ENCODE measurements at places on chromosomes 2 and 18.
A peak's percentile ranks its signal among the peaks of the same experiment; 100 is the strongest.

GRCh38 chr18:72762515-72763122, 105.2 kb downstream of the NETO1 start:
- DNase-seq = peak; percentile 11

DNA sequence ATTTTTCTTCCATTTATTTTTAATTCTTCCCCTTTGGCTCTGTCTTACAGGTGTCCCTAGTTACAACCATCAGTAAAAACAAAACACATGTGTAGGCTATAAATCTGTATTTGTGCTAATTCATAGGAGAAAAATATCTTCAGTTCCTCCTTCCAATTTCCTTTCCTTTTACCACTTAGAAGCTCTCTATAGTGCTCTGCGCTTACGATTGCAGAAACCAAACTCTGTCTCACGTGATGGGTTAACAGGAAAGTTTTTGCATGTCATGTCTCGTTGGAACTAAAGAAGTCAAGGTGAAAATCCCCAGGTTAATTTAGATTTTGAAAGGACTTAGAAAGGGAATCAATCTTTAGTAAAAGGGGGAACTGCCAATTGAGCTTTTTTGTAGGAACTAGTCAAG, 1390.5 kb upstream of the ZEB2 start:
- DNase-seq = no peak

- peak; percentile 38 for DNase-seq
Observed at GRCh38 chr2:219350710-219351221, 18.2 kb upstream of the RESP18 start.

DNA sequence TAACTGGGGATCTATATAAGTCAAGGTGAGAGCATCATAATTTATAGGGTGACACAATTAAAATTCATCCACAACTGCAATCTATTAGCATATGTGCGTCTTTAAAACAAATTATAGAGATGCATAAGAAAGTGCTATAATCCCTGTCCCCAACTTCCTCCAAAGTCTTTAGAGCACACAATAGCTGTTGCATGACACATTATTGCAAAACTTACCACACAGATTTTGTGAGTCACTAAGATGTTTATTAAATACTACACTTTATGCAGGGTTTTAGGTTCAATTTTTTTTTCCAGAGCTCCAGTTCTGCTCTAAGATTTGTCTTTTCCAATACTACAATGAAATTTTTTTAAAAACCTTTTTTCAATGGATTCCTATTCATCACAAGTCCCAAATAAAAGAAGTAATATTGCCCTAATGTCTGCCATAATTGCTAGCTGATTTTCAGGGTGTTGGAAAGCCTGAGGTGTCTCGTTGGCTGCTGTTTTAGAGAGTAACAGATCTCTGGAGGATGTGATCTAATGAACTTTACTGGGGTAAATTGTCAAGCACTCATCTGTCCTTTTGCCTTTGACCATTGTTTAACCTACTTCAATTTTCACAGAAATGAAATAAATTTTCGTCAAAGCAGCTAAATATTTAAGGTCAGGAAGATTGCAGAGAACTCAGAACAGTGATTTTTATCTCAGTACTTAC, 250.5 kb upstream of the NETO1 start:
- peak; percentile 30 for DNase-seq

GRCh38 chr2:18516112-18516511, 44.3 kb downstream of the RDH14 start:
- no peak for DNase-seq

GRCh38 chr2:171995586-171995985, 4.2 kb upstream of the METAP1D start:
- no peak for DNase-seq

DNA sequence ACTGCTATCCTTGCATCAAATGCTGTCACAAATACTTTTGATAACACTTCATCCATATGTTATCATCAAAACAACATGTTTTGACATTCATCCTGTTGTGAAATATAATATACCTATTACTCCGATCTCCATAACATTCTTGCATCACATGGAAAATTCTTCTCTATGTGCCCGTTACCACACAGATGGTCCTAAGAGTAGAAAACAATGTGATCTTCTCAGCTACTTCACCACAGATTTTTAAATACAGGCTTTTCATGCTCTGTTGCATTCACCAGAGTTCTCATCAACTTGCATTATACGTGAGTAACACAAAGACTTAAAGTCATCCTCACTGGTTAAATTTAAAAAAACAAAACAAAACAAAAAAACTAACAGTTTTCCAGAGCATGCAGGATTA, 1603.3 kb upstream of the ZEB2 start:
- DNase-seq = no peak

DNA sequence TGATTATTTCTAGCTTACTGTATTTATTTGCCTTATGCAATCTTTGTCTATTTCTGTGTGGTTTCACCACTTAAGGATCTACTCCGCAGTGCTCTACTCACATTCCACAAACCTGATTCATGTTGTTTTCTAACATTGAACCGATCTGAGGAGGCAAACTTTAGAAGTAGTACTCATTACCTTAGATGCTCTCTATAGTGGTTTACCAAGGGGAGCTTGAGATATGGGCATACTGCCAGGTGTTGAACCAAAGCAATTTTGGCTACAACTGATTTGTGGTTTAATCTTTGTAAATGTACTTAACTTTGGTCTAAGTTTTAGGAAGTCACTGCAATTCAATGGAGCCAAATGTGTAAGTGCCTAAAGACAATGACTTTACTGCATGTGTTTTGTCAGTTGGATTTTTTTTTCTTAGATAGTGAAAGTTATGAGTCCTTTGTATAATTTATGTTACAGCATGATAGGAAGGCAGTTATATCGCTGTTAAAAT, 50.1 kb downstream of the MAP2 start:
- DNase-seq = peak; percentile 25

- no peak for DNase-seq
Observed at GRCh38 chr2:98713332-98714015, 17.5 kb downstream of the MGAT4A start.

GRCh38 chr2:10760794-10761504, 39.5 kb downstream of the ATP6V1C2 start:
- DNase-seq = no peak

DNA sequence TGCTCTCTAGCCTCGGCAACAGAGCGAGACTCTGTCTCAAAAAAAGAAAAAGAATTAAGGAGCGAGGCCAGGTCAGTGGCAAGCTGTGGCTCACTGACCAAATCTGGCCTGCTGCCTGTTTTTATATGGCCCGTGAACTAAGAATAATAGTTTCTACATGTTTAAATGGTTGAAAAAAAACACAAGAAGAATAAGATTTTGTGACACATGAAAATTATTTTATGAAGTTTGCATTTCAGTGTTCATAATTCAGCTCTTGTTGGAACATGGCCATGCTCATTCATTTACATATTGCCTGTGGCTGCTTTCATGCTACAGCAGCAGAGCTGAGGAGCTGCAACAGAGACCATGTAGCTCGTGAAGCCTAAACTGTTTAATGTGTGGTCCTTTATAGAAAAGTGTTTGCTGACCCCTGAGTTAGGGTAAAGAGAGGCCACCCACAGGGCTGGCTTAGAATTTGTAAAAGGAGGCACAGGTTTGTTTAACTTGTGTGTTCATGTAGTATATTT, 59.5 kb downstream of the MFSD6 start:
- no peak for DNase-seq

- no peak for DNase-seq
Observed at GRCh38 chr2:191682126-191682525, 4.2 kb downstream of the NABP1 start.

GRCh38 chr2:71785516-71785981, 332.2 kb downstream of the DYSF start:
- DNase-seq = no peak

GRCh38 chr2:27716301-27717069, 52.8 kb downstream of the SLC4A1AP start:
- no peak for DNase-seq

DNA sequence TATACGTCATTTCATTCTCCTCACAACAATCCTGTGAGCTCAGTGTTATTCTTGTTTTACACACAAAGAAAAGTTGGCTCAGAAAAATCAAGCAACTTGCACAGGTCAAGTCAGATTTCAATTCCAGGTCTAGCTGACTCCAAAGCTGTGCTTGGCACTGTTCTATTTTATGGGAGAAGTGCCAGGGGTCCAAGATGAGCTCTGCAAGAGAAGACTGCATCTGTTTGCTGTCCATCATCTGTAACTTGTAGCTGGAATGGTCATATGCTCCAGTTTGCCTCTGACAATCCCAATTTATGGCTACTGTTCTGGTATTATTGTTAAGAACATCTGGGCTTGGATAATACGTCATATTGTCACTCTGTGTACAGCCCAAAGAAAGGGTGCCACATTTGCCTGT, 28.9 kb downstream of the KCNF1 start:
- DNase-seq = no peak

DNA sequence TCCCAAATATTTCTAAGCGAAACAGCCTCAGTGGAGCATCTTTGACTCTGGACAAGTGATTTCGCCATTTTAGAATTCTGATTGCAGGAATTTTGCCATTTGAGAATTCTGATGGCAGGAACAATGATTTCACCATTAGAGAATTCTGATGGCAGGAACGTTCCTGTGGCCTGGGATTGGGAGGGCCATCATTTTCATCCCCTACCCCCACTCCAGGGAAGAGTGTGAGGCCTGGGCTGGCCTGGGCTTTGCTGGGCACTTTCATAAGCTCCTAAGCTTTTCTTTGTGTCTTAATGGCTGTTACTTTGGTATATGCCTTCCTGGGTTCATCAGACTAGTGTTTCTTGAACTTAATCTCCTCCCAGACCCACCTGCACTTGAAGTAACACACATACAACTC, 129.3 kb upstream of the EPAS1 start:
- DNase-seq = no peak

DNA sequence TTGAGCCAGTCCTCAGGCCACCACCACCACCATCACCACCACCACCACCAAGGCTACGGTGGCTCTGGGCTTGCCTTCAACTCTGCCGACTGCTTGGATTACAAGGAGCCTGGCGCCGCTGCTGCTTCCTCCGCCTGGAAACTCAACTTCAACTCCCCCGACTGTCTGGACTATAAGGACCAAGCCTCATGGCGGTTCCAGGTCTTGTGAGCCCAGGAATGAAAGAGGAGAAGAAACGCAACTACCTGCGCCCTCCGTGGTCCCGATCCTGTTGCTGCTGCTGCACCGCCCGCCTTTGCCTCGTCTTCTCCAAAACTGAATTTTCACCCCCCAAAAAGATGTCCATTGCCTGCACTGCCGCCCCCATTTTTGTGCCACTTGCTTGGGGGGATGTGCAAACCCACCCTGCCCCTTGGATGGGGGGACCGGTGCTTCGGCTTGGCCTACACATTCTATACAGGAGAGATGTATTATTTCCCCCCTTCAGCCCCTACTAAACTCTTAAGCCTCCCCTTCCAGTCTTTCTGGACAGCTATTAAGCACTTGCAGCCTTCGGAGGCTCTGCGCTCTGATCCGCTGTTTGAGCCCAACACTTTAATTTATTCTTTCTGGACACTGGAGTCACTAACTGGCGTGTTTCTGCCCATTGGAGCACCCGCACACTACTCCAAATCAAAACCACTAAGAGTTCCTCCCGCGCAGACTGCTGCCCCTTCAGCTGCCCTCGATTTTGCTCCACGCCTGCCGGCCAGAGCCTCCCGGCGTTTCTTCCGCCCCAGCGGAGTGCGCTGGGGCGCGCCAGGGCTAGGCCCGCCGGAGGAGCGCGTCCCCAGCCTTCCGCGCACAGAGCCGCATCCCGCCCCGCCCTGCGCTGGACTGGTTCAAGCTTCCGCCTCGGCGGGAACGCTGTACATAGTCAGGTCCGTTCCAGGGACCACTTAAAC, 5.7 kb downstream of the OTX1 start:
- DNase-seq = no peak

GRCh38 chr18:59767732-59768131, 70.5 kb upstream of the CCBE1 start:
- no peak for DNase-seq

DNA sequence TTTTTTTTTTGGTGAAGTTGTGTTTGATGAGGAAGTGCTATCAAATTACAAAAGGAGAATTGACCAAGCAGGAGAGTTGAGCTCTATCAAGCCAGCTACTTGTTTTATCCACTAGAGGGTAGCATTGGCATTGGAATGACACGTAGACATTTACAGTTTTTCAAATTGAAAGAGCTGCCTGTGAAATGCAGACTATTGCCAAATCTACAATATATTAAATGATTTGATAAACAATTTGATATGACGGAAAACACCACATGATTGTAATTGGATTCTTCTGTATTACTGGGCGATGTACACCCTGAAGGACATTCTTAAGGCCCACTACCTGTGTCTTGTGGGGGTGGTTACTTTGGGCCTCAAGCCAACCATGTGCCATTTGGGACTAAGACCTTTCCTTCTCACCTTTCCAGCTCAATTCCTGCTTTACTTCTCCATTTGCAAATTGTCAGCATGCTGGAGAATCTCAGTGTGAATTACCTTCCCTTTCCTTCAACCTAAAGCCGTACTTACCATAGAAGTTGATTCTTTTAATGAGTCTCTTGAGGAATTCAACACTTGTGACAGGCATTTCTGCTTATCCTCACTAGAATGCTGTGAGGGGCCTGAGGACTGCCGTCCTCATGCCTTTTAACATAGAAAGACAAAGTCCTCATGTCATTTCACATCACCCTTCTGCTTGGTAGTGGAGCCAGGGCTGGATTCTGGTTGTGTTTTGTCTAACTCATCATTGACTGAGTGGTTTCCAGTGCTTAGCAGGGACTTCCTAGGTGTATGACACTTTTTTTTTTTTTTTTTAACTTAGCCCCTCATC, 134.8 kb upstream of the THUMPD2 start:
- peak; percentile 61 for DNase-seq

GRCh38 chr2:18077231-18077630, 198.8 kb downstream of the KCNS3 start:
- DNase-seq = no peak

DNA sequence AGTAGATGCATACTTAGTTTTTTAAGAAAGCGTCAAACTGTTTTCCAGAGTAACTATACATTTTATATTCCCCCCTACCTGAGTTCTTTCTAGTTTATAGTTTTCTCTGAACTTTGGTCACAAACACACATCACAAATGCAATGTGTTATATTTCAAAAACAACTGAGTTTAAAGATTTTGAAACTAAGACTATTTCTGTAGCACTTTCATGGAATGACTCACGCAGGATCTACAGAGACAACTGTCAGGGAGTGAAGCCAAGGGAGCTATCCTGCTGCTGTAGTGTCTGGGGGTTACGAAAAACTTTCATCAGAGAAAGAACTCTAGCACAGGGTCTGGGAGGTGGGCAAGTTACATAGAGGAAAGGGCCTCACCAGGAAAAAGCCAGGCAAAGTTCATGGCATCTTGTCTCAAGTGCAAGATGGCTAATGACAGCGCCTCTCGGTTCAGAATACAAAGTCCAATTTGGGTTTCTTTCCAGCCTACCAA, 66.8 kb downstream of the UXS1 start:
- DNase-seq = no peak

- no peak for DNase-seq
Observed at GRCh38 chr2:146496248-146496647, 1348.6 kb upstream of the ACVR2A start.
